ENCODE measurements at places on chromosomes 1 and 21.
A peak's percentile ranks its signal among the peaks of the same experiment; 100 is the strongest.

GRCh38 chr1:64676386-64676785 lies 68.5 kb upstream of the RAVER2 start:
- no peak for DNase-seq

GRCh38 chr21:28719723-28720122 lies 273.0 kb downstream of the LTN1 start:
- DNase-seq: no peak

GRCh38 chr1:151720554-151720953 lies 768 bp upstream of the RIIAD1 start:
- DNase-seq: no peak

GRCh38 chr1:28737307-28738132 lies 780 bp downstream of the YTHDF2 start:
- peak; percentile 28 for DNase-seq

DNA sequence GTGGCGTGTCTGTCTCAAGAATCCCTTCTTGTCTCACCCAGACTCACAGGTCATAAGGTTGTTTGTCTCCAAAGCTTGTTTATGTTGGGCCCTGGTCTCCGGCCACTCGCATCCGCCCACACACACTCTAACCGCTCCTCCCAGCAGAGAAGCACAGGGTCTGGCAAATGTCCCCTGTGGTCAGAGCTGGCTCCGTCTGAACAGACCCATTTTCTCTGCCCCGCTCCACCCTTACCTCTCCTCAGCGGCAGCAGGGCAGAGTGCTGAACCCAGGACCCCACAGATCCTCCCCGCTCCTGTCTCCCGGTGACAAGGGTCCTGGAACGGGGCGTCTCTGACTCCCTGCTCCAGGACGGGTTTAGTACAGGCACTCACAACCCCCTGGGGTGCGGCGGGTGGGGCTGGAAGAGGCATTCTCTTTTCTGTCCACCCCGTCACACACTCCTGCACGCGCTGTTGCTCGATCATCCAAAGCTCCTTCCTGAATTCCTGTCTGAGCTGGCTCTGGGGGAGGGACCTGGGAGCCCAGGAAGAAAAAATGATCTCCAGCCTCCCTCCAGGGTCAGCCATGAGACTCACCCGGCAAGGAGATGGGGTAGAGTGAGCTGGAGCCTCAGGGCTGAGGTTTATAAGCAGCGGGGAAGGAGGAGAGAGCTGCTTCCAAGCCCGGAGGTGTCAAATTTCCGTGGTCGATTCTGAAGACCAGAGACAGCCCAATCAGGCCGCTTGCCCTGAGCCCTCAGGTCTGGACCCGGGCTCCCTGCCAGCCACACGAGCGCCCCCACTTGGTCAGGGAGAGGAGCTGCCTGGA lies at the start of gene S100A13:
Gene S100A13 (minus strand): TSS at position 602 of the 811 bp plus-strand sequence. CDS start 1,033 bp downstream, outside the sequence.
- DNase-seq: no peak

GRCh38 chr1:211632808-211633523 lies 42.5 kb downstream of the NEK2 start:
- DNase-seq: peak; percentile 58

DNA sequence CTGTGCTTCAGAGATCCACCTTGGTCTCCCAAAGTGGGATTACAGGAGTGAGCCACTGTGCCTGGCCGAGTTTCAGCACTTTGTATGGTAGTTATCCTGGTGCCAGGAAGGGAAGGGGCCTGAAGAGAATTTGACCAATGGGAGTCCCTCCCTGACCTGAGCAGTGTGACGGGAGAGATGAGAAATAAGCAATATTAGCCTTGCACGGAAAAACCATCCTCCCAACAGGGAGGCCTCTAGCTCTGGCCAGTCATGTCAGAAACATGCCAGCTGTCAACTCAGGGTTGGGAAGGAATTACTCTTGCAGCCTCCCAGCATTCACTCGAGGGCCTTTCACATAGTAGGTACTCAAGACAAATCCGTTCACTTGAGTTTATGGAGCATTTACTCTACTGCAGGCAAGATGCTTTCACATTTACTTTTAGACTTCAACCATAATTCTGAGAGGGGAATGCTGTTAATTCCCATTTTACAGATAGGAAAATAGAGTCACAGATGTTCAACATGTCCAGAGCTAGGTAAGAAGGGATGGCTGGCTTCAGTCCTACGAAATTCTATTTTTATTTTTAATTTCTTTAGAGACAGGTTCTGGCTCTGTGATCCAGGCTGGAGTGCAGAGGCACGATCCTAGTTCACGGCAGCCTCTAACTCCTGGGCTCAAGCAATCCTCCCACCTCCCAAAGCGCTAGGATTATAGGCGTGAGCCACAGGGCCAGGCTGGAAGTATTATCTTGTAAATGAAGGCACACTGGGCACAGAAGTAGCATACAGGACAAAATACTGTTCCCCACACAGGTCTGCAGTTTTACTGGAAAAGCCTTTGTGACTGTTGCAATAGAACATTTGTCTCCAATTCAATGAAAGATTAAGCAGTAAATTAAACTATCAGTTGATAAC lies 3.2 kb upstream of the ATP13A2 start:
- no peak for DNase-seq

DNA sequence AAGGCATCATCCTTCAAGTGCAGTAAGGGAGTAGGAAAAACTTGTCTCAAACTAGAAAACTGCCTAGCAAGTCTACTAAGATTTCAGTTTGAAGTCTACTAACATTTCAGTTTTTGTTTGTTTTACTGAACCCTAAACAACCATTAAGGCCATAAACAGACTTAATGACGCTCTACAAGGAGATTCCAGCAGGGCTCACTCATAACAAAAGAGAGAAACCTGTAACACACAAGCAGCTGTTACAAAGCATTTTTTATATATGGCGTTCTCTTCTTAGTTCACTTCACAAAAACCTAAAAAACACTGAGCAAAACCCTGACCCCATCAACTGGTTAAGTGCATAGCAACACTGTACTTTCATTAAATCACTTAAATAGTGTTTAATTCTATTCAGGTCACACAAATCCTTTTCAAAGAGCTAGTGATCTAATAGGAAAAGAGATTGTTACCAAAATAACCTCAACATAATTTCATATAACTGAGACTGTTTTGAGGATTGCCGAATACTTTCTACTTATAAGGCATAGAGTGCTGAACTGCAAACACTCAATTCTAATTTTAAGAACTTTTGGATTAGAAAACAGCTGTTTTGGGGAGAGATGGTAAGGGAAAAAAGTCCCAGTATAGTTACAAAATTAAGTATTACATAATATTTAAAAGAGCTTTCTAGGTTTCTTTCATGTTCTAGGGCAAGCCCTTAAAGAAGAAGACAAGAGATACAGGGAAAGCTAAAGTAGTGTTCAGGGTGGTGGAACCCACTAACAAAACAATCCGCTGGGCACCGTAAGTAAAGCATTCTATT lies 1.4 kb downstream of the B3GALNT2 start:
- DNase-seq: no peak

GRCh38 chr1:206501881-206502280 lies 5.5 kb upstream of the RASSF5 start:
- no peak for DNase-seq

DNA sequence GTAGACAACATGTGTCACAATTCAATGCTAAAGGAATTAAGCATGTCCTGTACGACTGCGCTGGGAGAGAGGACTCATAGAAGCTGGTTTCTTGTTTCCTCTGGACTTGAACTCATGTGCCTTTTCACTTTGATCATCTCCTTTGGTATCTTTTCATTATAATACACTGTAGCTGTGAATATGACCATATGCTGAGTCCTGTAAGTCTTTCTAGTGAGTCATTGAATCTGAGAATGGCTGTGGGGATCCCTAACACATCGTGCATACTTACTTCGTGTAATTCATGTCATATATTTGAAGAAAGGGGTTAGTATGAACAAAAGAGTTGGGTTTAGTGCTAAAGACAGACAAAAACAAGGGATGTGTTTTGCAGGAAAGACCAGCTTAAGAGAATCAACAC lies 148.1 kb upstream of the RUNX1 start:
- DNase-seq: no peak

GRCh38 chr1:201229771-201230635 lies 39.4 kb downstream of the IGFN1 start:
- no peak for DNase-seq

DNA sequence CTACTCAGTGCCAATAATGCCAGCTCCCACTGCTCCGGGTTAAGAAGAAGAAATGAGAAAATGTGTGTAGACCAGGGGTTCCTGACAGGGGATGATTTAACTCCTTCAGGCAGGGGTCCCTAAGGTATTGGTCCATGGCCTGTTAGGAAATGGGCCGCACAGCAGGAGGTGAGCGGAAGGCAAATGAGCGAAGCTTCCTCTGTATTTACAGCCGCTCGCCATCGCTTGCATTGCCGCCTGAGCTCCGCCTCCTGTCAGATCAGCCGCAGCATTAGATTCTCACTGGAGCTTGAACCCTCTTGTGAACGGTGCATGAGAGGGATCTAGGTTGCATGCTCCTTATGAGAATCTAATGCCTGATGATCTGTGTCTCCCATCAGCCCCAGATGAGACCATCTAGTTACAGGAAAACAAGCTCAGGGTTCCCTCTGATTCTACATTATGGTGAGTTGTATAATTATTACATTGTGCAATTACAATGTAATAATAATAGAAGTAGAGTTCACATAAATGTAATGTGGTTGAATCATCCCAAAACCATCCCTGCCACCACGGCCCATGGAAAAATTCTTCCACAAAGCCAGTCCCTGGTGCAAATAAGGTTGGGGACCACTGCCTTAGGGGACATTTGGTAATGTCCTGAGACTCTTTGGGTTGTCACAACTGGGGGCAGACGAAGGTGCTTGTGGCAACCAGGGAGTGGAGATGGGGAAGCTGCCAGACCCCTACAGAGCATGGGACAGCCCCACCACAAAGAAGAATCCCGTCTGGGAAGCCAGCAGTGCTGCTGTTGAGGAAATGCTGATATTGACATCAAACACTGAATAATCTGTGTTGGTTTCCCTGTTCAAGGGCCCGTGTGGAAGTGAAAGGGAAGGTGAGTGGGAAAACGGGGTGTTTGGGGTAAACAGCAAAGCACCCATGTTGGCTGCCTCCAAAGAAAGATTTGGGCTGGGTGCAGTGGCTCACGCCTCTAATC lies 60.8 kb downstream of the DHRS3 start:
- DNase-seq: no peak

DNA sequence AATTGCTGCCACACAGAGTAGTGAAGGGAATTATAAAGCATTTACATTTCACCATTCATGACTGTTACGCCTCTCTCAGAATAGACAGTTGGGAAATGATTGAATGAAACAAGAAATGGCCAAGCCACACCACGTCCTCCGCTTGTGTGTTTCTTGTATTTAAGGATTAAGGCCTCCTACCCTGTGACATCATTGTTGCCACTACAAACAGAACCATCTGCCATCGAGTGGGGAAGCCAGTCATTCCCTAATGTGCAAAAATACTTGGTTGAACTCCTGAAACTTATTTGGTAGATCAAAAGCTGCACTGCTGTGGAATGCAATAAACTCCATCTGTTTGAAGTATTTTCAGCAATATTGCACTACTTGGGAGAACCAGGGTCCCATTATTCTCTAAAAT lies 99.0 kb upstream of the C1orf105 start:
- DNase-seq: peak; percentile 67

GRCh38 chr1:117232531-117232930 lies 21.8 kb upstream of the VTCN1 start:
- peak; percentile 47 for DNase-seq

GRCh38 chr1:71054281-71054731 lies 6.7 kb upstream of the PTGER3 start:
- no peak for DNase-seq

GRCh38 chr1:235169986-235170385 lies 8.9 kb upstream of the RBM34 start:
- DNase-seq: no peak

DNA sequence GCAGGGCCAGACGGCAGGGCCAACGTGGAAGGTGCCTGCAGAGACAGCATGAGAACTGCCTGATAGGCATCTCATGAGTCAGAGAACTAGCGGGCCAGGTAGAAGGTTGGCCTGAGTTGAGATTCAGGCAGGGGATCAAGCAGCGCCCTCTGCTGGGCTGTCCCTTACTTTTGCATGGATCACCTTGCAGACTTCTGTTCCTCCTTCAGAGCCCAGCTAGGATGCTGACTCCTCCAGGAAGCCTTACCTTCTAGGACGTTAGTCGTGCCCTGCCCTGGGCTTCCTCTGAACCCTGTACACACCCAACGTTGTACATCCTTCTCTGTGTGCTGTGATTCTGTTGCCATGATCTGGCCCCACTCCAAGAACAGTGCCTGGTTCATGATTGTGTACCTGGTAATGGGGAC lies 231.3 kb upstream of the VAMP3 start:
- DNase-seq: no peak

DNA sequence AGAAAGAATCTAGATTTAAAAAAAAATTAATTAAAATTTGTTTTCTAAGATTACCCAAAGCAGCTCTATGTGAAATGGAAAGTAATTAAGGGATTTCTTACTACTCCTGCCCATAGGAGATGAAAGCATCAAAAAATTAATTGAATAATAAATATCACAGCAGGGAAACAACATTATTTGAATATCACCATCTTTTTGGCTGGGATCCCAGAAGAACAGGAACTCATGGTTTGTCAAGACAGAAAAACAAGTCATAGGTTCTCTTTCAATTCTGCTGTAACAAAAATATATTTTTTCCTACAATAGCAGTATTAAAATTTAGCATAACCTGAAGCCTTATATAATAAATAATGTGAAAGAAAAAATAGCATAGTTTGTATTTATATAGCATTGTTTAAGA lies 1713.4 kb downstream of the NCAM2 start:
- DNase-seq: peak; percentile 67

- DNase-seq: no peak
Observed at GRCh38 chr1:203649551-203649998, 22.9 kb downstream of the ATP2B4 start.

- DNase-seq: no peak
Observed at GRCh38 chr21:24424776-24425175, 1182.5 kb downstream of the MRPL39 start.

GRCh38 chr1:7991504-7992440 lies 30.3 kb downstream of the PARK7 start:
- DNase-seq: no peak

GRCh38 chr1:153985941-153986761 lies at the start of gene RAB13:
TSS of gene RAB13 (minus strand) at chr1:153986339. CDS start at chr1:153986236, 103 bp downstream.
- peak; percentile 74 for DNase-seq

DNA sequence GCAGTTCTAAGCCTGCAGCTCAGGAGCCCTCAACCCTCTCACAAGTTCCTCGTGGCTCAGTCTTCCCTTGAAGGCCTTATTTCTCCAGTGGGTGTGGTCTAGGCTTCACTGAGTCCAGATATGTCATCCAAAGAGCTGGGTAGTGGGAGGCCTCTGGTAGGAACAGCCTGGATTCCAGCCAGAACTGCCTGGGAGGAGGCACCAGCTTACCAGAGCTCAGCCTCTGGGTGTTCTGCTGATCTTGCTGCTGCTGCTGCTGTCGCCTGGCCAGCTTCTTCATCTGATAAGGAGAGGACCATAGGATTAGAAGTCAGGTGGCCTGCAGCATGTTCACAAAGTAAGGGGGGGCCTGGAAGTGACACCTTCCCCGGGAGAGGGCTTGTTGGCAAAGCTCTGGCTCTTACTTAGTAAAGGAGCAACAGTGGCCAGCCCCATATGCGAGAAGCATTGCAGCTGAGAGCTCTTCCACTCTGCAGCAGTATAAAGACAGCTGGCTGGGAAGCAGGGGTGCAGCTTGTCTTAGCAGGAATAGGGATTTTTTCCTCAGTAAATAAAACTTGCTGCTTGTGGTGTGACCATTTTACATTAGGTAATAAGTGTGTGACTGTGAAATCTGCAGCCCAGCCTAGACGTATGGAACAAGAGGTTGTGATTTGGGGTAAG lies 148.5 kb downstream of the LMX1A start:
- no peak for DNase-seq

Measured in brain (organoid and tissue), 16 donors.